Cortex of kidney (tissue), 1 donor: ENCODE measurements at places on chromosomes 6 and 20.

- no peak for DNase-seq
Measured at GRCh38 chr20:64065062-64065973, 2.3 kb downstream of the TCEA2 start.

- DNase-seq, result no peak
Measured at GRCh38 chr6:102187186-102187585, 793.7 kb downstream of the GRIK2 start.

- DNase-seq, result no peak
Measured at GRCh38 chr6:82867946-82868345, 197.7 kb downstream of the UBE3D start.

- no peak for DNase-seq
Measured at GRCh38 chr6:144767051-144767450, 481.9 kb downstream of the UTRN start.

GRCh38 chr6:89034586-89035251 is 45.8 kb upstream of the PNRC1 start:
- no peak for DNase-seq

- DNase-seq, result no peak
Measured at GRCh38 chr6:144804246-144804790, 519.2 kb downstream of the UTRN start.

- DNase-seq, result no peak
Measured at GRCh38 chr6:161476711-161477110, 202.8 kb upstream of the AGPAT4 start.

GRCh38 chr6:15804164-15805154 is 141.6 kb upstream of the DTNBP1 start:
- DNase-seq, result no peak

DNA sequence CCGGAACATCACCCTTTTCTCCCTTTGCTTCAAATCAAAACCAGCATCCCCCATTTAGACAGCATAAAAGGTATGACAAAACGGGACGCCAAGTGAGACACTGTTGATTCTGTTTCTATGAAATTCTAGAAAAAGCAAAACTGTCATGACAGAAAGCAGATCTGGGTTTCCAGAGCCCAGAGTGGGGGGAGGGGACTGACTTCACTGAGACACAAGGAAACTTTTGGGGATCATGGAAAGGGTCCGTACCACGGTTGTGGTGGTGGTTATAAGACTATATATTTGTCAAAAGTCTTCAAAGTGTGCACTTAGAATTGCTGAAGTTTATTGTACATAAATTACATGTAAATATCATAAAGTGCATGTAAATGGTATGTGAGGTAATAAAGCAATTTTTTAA is 82.6 kb downstream of the SLC22A3 start:
- no peak for DNase-seq

DNA sequence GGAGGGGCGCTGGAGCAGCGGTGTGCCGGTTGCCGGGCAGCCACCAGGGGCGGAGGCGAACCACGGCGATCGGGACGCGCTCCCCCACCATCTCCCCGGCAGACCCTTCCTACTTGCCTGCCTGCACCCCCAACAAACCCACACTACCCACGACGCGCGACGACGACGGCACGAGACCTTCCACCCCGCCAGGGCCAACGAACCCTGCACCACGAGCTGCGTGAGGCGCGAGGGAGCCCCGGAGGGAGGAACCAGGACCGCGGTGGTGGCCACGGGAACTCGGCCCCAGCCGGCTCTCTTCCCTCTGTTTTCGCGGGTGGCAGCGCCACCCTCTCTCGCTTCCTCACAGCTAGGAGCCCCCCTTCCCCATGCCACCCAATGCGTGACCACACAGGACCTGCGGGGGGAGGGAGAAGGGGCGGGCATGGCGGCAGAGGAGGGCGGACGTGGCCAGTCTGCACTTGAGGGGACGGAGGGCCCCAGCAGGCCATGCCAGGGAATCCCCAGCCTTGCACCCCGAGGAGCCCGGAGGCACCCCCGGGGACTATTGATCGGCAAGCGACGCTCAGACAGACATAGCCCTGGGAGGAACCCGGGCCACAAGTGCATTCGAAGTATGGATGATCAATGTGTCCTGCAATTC is 1516.4 kb upstream of the DEFB115 start:
- no peak for DNase-seq

DNA sequence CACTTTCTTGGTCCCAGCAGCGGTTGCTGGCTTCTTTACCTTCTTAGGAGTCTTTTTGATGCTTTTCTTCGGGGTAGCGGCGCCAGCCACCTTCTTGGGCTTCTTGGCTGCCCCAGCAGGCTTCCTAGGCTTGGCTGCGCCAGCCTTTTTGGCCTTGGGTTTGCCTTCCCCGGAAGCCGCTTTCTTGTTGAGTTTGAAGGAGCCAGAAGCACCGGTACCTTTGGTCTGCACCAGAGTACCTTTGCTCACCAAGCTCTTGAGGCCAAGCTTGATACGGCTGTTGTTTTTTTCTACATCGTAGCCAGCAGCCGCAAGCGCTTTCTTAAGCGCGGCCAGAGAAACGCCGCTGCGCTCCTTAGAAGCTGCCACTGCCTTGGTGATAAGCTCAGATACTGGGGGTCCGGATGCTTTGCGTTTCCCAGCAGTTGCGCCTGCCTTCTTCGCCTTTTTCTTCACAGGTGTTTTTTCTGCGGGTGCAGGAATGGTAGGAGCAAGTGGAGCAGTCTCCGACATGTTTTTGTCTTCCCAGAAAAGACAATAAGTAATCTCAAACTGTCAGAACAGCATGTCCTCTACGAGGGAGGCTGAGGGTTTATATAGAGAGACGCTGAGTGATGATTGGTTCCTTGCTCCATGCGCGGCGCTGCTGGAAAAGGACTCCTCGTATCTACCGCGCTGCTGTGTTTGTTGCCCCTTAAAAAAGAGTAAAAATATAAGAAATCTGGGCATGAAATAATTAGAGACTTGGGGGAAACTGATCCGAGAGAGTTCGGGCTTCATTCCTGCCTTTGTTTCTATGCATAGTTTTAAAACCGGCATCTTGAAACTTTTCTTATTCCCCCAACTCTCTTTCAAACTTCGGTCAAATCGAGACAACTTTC is 130.3 kb upstream of the BTN3A2 start:
- DNase-seq, result no peak

- no peak for DNase-seq
Measured at GRCh38 chr6:91497770-91498169, 910.9 kb upstream of the MAP3K7 start.

- DNase-seq, result no peak
Measured at GRCh38 chr6:1267057-1267732, 44.7 kb upstream of the FOXQ1 start.

DNA sequence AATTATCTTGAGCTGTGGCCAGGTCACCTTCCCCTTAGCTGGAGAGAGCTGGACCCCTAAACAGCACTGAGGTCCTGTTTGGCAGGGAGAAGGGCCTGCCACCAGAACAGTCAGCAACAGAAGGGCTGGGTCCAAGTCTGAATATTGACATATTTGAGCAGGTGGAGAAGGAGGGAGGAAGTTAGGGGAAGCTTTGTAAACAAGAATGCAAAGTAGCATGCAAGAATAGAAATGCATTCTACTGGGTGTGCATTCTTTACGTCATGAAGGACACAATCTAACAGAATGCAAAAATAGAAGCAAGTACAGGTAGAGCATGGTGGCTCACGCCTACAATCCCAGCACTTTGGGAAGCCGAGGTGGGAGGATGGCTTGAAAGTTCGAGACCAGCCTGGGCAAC is 100.5 kb downstream of the QRSL1 start:
- DNase-seq, result no peak

DNA sequence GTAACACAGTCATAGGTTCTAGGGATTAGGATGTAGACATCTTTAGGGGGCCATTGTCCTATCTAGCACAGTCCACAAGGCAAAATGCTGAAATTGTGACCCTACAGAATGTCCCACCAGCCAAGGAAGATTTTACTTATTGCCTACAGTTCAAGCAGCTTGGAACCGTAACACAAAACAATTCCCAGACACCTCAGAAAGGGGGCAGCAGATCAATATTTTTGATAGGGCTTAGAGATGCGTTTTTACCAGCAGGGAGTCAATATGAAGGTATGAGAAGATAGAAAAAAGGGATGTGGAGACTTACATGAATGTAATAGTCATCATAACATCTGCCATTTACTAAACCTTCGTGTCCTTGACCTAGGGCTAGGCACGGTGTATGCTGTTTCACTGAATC is 81.0 kb downstream of the TMEM170B start:
- DNase-seq, result no peak

DNA sequence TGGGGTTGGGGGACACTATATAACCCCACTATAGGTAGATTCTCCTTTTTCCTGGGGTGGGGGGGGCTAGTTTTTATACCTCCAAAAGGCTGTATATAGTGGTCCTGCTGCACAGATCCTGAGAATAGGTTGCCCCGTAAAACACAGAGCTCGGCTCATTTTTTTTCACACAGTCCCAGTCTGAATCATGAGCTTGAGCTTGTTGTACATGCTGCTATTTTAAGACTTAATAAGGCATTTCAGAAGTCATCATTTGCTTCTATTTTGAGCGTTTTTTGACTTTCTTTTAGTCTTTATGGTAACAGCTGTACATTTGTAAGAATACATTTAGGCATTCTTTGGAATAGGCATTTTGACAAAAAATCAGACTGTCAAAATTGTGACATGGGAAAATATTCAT is 30.5 kb downstream of the SLC9A8 start:
- DNase-seq, result no peak

GRCh38 chr6:56144538-56145324 is 102.6 kb downstream of the COL21A1 start:
- DNase-seq, result no peak

DNA sequence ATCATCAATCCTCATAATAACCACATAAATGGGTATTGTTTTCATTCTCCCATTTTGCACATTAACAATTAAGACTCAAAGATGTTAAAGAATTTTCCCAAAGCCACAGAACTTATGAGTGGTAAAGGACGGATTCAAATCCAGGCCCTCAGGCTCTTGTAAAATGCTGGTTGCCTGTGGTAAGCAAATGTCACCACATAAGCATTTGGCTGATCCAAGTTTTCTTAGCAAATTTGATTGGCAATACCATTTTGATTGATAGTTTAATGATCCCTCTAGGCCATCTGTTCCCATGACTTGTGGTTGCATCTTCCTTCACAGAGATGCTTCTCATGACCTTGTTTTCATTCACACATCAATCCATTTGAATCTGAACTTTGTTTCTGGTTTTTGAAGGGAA is 252.0 kb upstream of the RIN2 start:
- DNase-seq, result no peak

- no peak for DNase-seq
Measured at GRCh38 chr20:45880988-45881788, at the start of gene ZSWIM1. Gene ZSWIM1 (plus strand): TSS chr20:45881227. CDS start chr20:45882593, 1,366 bp downstream.

GRCh38 chr20:58637466-58638213 is 13.4 kb upstream of the STX16 start:
- DNase-seq, result no peak

- DNase-seq, result no peak
Measured at GRCh38 chr6:160992061-160992979, 751 bp downstream of the MAP3K4 start.

DNA sequence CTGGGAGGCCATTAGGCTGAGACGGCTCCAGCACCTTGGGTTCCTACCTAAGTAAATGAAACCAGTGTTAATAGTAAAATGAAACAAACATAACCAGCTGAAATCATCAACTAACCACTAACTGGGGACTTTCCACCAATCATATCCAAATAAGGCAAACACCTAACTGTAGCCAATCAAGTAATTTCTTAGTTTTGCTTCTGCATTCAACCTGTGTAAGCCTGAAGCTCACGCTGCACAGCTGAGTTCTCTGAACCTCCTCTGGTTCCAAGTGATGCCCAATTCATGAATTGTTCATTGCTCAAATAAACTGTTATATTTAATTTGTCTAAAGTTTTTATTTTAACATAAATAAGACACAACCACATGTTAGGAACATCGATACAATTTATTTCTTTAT is 22.5 kb downstream of the KLHL32 start:
- no peak for DNase-seq

DNA sequence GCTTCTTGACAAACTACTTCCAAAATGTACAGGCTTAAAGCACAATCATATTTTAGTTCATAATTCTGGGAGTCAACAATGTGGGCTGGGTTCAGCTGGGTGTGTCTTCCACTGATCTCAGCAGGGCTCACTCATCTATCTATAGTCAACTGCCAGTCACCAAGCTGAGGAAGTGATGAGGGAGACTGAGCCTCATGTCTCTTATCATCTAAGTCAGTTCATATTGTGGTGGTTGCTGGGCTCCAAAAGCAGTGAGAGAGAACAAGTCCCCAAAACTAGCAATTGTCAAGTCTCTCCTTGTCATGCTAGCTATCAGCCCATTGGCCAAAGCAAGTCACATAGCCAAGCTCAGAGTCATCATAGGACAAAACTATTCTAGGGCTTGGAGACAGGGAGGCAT is 465.9 kb upstream of the ARID1B start:
- DNase-seq, result no peak

DNA sequence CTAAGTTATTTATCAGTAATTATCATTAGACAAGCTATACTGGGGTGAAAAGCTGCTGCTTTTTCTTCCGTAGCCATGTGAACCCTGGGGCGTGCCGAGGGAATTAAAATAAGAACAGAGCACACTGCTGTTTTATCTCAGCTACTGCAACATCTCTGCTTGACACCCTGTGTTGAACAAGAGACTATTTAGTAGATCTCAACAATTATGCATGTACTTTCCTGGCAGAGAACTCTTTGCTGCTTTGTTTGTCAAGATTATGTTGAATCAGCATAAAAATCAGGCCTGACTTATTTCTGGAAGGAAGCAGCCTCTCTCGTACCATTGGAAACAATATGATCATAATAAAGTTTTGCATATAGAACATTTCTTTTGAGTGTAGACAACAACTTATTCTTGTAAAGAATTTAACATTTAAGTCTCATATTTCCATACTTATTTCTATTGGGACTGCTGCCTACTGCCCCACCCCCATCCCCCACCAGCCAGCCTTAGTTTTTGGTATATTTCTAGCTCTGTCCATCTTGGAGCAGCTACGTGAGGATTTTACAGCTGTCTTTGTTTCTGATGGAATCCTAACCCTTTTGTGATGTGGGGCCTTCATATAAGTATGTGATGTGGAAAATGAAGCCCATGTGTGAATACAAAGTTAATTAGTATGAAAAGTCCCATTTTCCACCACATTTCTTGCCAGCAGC is 1011.4 kb downstream of the KIF16B start:
- no peak for DNase-seq

DNA sequence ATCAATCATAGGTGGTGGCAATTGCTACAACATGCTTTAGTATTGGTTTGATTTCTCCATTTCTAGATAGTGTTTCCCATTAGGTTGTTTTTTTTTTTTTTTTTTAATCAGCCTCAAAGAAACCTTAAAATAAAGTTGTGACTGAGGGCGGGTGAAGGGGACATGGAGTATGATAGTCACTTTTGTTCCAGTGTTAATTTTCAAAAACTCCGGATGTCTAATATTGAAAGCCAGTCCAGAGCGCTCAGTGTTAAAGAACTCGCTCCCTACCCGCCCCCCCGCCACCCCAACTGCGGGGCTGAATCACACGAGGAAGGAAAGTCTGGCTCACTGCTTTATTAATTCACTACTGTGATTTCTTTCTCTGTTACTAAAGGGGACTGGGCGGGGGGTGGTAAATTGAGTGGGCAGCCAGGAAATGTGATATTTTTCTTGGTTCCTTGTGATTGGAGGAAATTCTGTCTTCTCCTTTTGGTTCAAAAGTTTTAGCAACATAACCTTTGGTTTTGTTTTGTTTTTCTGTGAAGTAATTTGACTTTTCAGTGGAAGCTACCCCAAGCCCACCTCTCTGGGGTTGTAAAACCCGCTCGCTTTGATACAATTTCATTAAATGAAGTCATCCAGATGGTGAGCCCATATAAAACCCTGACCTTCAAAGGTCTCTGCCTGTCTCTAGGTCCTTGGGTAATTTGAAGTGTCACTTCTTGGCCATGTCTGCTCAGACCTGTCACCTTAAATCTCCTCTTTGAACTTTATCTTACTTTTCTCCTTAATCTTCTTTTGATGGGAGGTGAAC is 38.0 kb downstream of the TNFAIP3 start:
- DNase-seq, result no peak

GRCh38 chr6:156778454-156779205 is 1.5 kb downstream of the ARID1B start:
- no peak for DNase-seq
